ENCODE measurements at places on chromosomes 3 and 15.

DNA sequence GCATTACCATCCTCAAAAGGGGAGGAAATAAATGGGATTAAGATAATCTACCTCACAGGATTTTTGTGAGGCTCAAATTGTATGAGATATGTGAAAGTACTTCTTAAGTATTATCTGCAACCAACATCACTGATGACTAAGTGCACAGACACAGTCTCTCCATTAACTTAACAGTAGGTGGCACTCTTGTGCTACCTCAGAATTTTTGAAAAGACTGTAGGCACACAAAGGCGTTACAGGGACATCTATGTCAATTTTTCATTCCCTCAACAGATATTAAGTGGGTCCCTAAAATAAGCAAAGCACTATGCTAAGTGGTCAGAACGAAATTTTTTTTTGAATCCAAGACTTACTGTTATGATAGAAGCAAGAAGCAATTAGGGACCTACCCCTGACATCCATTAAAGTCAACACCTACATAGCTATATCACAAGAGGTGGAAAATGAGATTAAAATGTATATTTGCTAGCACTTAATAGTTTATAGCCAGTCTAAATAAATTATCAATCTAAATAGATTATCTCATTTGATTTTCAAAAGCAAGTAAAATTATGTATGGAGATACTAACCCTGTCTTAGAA, 52.9 kb downstream of the RYK start:
- no peak for DNase-seq

- no peak for DNase-seq
These were observed 110.8 kb downstream of the GREM1 start for GRCh38 chr15:32828507-32829186.

GRCh38 chr3:180617049-180617448, 15.1 kb downstream of the TTC14 start:
- DNase-seq: no peak

GRCh38 chr15:46854564-46854963, 862.7 kb upstream of the SEMA6D start:
- DNase-seq: no peak

- DNase-seq: no peak
These were observed 1053.0 kb downstream of the TUSC7 start for GRCh38 chr3:117762621-117763037.

- peak; percentile 39 for DNase-seq
These were observed 83.5 kb downstream of the C3orf70 start for GRCh38 chr3:185069037-185070030.

DNA sequence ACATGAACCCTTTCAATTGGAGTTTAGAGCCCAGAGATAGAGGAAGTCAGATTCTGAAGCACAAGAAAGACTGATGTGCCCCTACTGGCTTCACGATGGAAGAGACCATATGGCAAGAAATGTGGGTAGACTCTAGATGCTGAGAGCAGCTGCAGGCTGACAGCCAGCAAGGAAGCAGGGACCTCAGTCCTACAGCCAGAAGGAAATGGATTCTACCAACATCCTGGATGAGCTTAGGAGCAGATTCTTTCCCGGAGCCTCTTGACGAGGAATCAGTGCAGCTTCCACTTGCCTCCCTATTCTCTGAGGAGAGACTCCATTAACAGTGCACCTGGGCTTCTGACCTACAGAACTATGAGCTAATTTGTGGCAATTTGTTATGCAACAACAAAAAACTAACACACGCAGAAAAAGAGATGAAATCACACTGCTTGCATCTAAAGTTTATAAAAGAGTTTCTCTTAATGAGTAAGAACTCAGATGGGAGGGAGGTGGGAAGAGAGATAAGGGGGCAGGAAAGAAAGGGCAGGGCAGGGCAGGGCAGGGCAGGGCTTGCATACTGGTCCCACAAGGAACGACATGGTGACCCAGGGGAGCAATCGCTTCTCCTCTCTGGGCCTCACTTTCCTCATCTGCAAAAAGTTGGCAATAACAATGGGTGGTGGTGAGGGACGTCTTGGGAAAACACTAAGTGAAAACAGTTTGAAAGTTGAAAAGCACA, 440.9 kb downstream of the FOXP1 start:
- no peak for DNase-seq

GRCh38 chr3:39361252-39361927, 21.8 kb upstream of the SLC25A38 start:
- no peak for DNase-seq

DNA sequence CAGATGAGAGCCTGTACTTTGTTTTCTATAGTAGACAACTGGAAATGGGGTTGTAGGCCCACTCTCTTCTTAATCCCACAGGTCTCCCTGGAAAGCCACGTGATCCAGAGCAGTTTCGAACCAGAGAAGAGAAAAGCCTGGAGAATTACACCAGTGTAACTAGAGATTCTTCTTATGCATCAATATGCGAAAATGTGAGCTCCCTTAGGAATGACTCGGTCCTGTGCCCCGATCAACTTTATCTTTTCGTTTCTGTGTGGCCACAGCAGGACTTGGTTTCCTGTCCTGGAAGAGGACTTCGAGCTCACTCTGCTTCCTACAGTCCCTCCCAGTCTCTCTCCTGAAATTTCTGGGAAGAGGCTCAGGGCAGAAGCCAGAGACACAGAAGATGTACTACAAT, 73.8 kb upstream of the TPM1 start:
- no peak for DNase-seq

- no peak for DNase-seq
These were observed 9.5 kb upstream of the FSTL1 start for GRCh38 chr3:120460181-120460790.

GRCh38 chr3:177929310-177929709, 606.9 kb upstream of the KCNMB2 start:
- DNase-seq: no peak

- no peak for DNase-seq
These were observed 45.1 kb downstream of the LRRC28 start for GRCh38 chr15:99296386-99296785.

GRCh38 chr15:33454346-33454745, 143.6 kb downstream of the RYR3 start:
- no peak for DNase-seq

- DNase-seq: no peak
These were observed 19.3 kb upstream of the TMEM108 start for GRCh38 chr3:133018921-133019320.

DNA sequence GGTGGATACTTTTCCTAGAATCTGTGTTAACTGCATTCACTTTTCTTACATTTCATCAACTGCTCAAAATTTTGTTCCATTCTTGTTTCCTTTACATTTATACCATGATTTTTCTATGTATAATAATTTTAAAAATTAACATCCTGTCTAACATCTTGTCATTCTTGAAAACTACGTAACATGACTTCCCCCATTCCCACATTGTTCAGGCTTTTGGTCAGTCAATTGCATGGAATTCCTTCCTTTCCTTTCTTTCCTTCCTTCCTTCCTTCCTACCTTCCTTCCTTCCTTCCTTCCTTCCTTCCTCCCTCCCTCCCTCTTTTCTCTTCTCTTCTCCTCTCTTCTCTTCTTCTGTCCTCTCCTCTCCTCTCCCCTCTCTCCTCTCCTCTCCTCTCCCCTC, 220.7 kb upstream of the TP63 start:
- DNase-seq: no peak

GRCh38 chr3:52537726-52538421, 1.5 kb downstream of the UQCC5 start:
- no peak for DNase-seq

DNA sequence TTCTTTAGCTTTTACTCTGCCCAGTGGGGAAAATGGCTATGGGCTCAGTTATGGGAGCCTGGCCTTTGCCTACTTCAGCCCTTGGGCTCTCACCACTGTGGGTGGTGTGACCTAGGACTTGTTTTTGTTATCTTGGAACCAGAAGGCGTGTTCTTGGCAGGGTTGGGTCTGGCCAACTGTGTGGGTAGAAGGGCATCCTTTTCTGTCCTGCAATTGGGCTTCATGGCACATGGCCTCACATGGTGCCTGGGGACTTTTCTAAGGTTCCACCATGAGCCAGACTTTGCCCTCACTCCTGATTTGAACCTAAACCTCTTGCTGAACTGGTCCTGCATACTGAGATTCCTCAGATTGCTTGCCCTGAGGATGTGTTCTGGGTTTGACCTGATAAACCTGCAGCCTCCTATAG, 1.7 kb downstream of the GLYCTK start:
- no peak for DNase-seq

- no peak for DNase-seq
These were observed 27.8 kb upstream of the SPTBN5 start for GRCh38 chr15:41921639-41922038.

- no peak for DNase-seq
These were observed 20.7 kb upstream of the CTNNB1 start for GRCh38 chr3:41178576-41178975.
